ENCODE measurements at places on chromosomes 5 and 9.

GRCh38 chr5:116681334-116682013, 106.9 kb upstream of the SEMA6A start:
- DNase-seq: no peak

DNA sequence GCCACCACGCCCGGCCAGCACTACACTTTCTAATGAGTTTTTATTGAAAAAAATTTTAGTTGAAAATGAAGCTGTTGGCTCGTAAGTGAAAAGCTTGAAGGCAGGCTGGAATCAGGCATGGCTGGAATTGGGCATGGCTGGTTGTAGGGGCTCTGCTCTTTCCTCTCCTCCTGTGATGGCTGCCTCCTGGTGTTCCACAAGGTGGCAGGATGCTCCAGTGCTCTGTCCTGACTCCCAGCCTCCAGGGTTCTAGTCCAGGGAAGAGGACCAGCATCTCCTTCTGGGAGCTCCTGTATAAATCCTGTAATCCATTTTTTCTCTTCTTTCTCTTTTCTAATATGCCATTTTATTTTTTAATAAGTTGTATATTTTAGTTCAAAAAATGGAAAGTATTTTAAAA, 57.2 kb upstream of the DHFR start:
- DNase-seq: no peak

GRCh38 chr9:125493881-125494652, 212.9 kb downstream of the MAPKAP1 start:
- DNase-seq: no peak

DNA sequence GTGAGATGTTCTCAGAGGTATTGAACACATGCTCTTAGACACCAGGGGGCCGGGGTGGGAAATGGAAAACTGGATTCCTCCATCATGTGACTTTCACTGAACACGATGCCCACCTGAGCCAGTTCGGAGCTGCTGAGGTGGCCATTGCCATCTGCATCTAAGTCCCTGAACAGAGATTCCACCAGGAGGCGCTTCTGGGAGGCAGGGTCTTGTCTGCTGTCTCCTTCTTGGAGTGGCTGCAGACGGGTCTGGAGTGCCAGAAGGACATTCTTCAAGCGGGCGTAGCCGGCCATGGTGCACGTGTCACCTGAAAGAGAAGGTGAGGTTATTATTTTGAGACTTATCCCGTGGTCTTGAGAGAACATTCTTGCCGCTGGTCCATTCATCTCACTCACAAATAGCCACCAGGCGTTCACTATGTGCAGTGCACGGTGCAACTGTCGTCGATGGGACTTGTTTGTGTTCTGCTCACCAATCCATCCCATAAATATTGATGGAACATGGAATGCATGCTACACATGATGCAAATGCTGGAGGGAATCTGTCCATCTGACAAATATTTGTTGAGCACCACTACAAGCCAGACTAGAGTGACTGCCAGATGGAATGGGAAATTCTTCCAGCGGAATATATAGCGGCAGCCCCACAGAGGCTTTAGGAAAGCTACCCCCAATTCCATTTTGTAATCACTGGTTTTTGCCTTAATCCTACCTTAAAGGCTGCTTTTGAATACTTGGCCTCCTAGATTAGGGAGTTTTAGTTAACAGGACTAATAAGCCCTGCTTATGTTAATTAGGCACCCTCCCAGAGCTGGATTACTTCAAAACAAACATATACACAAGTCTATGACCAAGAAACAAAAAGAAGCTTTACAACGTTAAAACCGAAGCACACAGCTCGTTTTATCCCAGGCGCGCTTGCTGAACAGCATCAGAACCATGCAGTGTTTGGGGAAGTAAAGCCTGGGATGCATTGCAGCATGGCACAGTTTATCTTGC, 264.8 kb downstream of the HSPA4 start:
- DNase-seq: no peak

Data from cortex of kidney (tissue), 1 donor.